Nasal cavity respiratory epithelium epithelial cell of viscerocranial mucosa (primary cell): ENCODE measurements at places on chromosomes 6 and 20. TPM values are rescaled to one million over a fixed set of nuclear protein-coding genes. Genes with fewer than 3 reads are reported as not detected.

The SIGLEC1 gene
- not detected in 2 replicates for total RNA-seq

The CFB gene
- 1.7 and 11.2 TPM in 2 replicates for total RNA-seq

The OLIG3 gene
- total RNA-seq: not detected in 2 replicates

The BANF2 gene
- total RNA-seq: not detected in 2 replicates

The KCNK15 gene
- total RNA-seq: 0.14 and 0.34 TPM in 2 replicates

The CPNE5 gene
- total RNA-seq: under 0.01 TPM in 1 of 2 replicates, not detected in the other
